SK-MEL-5 (cell line): ENCODE measurements at places on chromosomes 7 and 10. TPM values are rescaled to one million over a fixed set of nuclear protein-coding genes. Genes with fewer than 3 reads are reported as not detected.

- no peak for DNase-seq
Measured at GRCh38 chr7:135666846-135667245, 4.5 kb downstream of the STMP1 start.

- peak; percentile 69 for DNase-seq
Measured at GRCh38 chr7:12968836-12969422, 281.5 kb downstream of the ARL4A start.

- no peak for DNase-seq
Measured at GRCh38 chr10:34816085-34816496, 995 bp upstream of the PARD3 start.

GRCh38 chr7:19442016-19442785, 266.6 kb downstream of the POLR1F start:
- peak; percentile 82 for DNase-seq

- no peak for DNase-seq
Measured at GRCh38 chr7:2237109-2237602, 4.4 kb upstream of the MAD1L1 start.

DNA sequence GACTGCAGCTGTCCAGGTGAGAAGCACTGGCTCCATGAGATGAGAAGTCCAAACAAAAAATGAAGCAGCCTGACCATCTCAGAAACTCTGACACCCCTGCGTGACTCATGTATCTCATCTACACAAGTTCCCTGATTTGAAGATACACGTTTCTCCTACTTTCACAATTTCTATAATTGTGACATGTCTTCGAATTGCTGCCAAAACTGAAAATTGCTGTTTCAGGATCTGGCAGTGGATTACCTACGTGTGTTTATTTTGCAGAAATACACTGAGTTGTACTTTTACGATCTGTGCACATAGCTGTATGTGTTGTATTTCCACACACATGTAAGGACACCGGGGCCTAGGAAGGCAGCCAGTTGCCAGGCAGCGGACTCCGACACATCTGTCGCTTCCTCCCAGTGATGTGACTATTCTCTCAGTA, 53.2 kb downstream of the LARP4B start:
- no peak for DNase-seq

DNA sequence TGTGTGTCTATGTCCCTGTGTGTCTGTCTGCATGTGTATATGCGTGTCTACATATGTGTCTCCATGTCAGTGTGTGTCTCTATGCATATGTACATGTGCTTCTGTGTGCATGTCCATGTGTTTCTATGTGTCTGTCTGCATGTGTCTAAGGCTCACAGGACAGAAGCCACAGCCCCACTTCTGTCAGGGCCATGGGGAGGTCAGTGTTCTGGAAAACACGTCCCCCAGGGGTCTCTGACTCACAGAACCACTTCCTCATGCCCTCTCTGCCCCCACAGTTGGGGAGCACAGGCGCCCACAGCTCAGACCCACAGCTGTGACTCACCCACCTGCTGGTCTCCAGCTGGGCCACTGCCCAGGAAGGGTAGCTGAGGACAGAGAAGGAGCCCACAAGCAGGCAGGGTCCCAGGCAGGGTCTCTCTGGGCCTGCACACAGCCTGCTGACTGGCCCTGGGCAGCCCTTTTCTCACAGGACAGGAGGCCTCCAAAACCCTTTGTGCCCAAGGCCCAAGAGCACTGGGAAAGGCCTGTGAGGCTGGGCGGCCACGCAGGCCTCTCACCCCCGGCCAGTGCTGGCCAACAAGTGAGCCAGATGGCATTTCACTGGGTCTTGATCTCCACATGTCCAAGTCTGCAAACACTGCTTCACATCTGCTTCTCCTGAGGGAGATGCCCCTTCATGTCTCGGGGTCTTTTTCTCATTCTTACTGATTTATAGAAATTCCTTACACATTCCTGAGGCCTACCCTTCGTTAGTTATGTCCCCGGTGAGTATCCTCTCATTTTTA, 102.9 kb upstream of the FAM20C start:
- DNase-seq, result no peak

- DNase-seq, result no peak
Measured at GRCh38 chr10:130758529-130758928, 553.0 kb downstream of the TCERG1L start.

DNA sequence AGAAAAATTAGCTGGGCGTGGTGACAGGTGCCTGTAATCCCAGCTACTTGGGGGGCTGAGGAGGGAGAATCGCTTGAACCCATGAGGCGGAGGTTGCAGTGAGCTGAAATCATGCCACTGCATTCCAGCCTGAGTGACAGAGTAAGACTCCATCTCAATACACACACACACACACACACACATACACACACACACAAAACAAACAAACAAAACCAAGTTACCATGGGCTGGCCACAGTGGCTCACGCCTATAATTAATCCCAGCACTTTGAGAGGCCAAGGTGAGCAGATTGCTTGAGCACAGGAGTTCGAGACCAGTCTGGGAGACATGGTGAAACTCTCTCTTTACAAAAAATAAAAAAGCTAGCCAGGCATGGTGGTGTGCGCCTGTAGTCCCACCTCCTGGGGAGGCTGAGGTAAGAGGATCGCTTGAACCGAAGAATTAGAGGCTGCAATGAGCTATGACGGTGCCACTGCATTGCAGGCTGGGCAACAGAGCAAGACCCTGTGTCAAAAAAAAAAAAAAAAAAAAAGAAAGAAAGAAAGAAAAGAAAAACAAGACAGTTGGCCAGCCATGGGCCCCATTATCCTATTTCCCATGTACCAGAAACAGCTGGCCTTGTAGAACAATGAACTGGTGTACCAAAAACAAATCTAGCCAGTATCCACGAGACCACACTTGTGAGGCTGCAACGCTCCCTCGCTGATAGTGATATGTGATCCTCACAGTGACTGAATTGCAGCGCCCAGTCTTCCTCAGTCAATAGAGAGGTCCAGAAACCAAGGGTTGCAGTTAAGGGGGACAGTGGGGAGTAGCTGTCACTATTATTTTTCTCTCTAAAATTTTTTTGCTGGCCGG, 6.6 kb upstream of the AGFG2 start:
- no peak for DNase-seq

DNA sequence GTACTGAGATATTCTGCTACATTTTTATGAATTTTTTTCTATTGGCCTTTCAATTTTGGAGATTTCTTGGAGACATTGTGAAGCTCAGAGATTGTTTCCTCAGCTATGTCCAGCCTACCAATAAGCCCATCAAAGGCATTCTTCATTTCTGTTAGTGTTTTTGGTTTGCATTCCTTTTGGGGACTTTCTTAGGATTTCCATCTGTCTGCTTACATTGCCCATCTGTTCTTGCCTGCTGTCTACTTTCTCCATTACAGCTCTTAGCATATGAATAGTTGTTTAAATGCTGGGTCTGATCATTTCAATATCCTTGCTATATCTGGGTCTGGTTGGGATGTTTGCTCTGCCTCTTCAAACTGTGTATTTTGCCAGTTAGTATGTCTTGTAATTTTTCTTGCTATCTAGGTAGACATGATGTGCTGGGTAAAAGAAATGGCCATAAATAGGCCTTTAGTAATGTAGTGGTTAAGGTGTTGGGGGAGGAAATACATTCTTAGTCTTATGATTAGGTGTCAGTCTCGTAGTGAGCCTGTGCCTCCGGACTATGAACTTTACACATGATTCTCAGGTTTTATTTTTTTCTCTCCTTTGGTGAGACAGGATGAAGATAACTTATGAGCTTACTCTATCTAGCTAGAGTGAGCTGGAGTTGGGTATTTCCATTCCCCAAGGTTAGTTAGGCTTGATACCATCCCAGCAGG, 32.6 kb upstream of the NME8 start:
- DNase-seq, result no peak

- DNase-seq, result no peak
Measured at GRCh38 chr7:66297579-66297978, 92.4 kb downstream of the TPST1 start.

GRCh38 chr7:54796150-54796549, 37.1 kb upstream of the SEC61G start:
- no peak for DNase-seq

GRCh38 chr7:19437446-19437845, 271.4 kb downstream of the POLR1F start:
- DNase-seq, result no peak

GRCh38 chr7:13028036-13028824, 340.8 kb downstream of the ARL4A start:
- DNase-seq, result no peak

- no peak for DNase-seq
Measured at GRCh38 chr10:79028056-79028430, 40.7 kb upstream of the ZMIZ1 start.

- peak; percentile 78 for DNase-seq
Measured at GRCh38 chr10:113711142-113711541, 31.4 kb downstream of the CASP7 start.

DNA sequence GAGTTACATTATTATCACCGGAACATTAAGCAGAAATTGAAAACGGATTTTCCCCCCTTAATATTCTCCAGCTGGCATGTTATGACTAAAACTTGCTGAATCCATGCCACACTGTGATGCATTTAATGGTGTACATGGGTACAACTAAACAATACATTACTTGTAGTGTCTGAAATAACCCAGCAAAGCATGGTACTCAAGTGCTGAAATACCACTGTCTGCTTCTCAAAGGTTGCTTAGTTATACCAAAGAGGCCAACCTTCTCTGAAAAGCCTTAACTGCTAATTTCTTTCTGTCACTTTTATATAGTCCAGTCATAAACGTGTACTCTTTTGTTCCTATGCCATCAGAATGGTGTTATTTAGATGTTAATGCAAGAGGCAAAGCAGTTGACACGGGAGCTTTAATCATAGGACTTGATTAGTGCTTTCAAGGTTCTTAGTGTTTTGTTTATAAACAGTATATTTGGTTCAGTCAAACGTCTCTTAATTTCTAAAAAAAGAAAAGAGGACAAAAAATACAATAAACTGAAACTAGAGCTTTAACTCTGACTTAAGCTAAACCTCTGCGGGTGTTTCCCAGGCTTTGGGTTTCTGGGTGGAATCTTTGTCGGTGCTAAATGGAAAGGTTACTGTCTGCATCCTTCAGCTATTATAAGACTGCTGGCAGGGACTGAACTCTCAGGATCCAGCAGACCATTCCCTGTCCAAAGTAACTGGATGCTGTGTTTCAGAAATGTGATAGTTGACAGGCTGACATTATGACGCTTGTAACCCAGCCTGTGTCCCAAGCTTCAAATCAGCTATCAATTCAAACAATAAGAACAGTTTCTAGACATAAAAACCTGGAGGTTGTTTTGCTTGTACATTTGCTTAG, 202.6 kb downstream of the PPP1R3A start:
- peak; percentile 53 for DNase-seq

Gene RET
- 0.24 TPM in 1 of 2 replicates, not detected in the other for total RNA-seq

Gene VPS50
- 51.1 and 57.4 TPM in 2 replicates for total RNA-seq

Gene RSPH10B2
- total RNA-seq, result 0.11 and 0.34 TPM in 2 replicates

Gene CACNB2
- total RNA-seq, result not detected in 2 replicates

Gene HTRA1
- total RNA-seq, result 113 and 119 TPM in 2 replicates

Gene MACROH2A2
- 3.3 and 3.8 TPM in 2 replicates for total RNA-seq

Gene RBM20
- total RNA-seq, result 1.0 and 1.2 TPM in 2 replicates

Gene FAM25C
- total RNA-seq, result not detected in 2 replicates
